ENCODE measurements at places on chromosomes 6 and 20.

DNA sequence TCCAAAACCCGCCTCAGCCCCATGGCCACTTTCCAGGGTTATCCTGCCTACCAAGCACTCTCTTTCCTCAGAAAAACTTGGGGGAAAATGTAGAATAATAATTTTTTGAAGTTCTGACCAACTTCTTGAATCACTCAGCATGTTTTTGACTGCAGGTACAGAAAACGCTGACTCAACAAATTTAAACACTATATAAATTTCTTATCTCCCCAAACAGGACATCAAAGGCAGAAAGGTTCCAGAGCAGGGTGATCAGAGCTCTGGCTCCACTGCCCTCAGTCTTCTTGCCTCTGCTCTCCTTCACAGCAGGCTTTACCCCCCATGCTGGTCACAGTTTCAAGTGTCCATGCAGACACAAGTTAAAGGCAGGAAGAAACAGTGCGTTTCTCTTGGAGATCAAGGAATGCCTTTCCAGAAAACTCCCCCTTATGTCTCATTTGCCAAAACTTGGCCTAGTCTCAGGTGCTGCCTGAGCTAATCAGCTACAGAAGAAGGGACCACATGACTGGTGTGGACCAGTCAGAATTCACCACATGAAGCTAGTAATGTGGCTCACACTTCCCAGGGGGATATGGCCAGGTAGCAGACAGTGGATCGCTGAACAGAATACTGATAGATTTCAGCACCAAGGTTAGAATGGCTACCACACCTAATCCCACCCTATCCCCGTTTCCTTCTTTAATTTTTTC, 24.4 kb upstream of the SLC17A3 start:
- no peak for DNase-seq

DNA sequence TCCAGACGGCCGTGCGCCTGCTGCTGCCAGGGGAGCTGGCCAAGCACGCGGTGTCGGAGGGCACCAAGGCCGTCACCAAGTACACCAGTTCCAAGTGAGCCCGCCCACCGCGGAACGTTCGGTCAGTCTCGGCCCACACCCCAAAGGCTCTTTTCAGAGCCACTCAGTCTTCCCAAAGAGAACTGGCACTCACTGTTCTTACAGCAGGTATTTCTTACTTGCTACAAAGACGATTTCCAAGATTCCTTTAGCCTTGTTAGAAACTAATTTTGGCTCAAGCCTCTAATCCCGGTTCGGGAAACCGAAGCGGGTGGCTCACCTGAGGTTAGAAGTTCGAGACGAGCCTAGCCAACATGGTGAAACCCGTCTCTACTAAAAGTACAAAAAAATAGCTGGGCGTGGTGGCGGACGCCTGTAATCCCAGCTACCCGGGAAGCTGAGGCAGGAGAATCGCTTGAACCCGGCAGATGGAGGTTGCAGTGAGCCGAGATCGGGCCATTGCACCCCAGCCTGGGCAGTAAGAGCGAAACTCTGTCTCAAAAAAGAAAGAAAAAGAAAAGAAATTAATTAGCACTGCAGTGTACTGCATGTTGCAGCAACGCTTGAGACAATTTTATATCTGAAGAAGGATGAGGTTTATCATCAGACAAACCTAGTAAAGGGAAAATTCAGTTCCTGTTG, 73.1 kb downstream of the OR2B2 start:
- no peak for DNase-seq

DNA sequence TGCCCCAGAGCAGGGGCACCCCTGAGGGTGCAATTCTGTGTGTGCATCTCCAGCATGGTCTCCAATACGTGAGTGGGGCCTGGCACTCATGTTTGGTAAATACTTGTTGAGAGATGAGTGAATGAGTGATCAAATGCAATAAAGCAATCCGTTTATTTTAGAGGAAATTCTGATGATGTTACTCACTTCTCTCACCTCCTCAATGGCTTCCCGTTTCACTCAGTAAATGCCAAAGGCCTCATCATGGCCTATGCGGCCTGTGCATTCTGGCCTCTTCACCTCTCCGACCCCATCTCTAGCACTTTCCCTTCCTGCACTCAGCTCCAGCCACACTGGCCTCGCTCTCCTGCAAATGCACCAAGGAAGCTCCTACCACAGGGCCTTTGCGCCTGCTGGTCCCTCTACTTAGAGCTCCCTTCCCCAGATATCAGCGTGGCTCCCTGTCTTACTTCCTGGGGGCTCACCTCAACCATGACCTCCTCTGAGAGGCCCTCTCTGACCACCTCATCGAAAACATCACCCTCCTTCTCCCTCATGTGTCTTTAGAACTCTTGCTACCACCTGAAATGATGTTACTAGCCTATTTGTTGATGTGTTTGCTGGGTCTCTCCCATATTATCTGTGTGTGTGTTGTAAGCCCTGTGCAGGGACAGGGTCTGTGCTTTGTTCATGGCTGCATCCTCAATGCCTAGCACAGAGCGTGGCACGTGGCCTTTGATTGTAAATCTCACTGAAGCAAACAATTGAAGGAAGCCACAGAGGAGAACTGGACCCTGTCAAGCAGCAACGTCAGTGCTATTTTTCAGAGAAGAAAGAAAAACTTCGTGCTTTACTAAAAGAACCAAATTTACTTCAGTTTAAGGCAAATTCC, 42.6 kb downstream of the RAB44 start:
- DNase-seq: no peak

DNA sequence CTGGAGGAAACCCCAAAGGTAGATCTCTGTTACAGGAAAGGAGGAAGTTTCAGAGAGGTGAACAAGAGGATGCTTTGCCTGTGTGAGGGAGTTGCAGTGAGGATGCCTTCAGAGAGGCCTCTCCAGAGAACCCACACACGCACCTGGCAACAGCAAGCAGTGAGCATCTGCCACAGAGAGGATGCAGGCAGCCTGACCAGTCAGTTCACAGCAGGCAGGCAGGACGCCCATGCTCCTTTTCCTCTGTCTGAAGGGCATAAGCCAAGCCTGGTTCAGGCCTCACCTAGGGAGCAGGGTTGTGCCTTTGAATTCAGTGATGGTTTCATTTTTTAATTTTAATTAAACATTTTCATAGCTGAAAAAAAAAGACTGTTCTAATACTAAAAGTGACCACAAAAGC, 346.0 kb upstream of the MARCKS start:
- DNase-seq: no peak

- no peak for DNase-seq
Measured at GRCh38 chr6:32139590-32139989, 9.5 kb upstream of the FKBPL start.

DNA sequence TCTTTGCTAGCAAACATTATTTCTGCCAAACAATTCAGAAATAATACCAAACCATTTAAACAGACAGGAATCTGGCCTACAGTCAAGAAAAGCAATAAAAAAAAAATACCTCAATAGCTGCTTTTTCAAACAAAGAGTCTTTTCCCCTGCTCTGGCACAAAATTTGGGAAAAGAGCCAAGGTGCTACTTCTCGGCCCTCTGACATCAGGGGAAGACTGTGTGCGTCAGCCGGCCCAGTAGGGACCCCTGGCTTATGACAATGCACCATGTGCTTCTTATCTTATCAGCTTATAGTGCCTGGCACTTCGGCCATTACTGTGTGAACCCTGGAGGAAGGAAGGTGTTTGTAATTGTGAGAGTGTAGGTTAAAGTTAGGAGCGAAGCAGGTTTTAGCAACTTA, 89.4 kb downstream of the PDE10A start:
- no peak for DNase-seq

Measured in stimulated activated CD4-positive, alpha-beta T cell treated with anti-CD3 and anti-CD28 coated beads, Interleukin-2, amount 100 ng/mL, for 24 hours (primary cell).